ENCODE measurements at places on chromosomes 7 and 10.
A peak's percentile ranks its signal among the peaks of the same experiment; 100 is the strongest.

DNA sequence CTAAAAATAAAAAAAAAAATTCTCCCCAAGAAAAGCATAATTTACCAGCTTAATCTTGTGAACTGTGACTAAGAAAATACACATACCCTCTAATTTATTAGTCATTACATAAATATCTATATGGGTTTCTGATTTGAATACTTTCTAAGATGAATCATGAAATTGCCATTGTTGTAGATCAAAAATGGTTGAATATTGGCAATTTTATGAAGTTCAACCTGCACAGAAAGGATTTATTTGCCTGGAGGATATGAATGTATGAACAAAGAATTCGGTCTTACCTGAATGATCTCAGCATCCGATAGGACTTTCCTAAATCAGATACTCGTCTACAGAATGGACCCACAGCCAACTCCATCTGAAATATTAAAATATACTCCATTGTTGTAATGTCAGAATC is 61.5 kb downstream of the HBP1 start:
- H3K4me3 ChIP-seq = no peak overlapping the region
- no peaks in the 10 kb centered on the region for H3K27me3 ChIP-seq
- H3K36me3 ChIP-seq = peaks cover 25% of the 10 kb centered on the region
- DNase-seq = no peak
- no peaks in the 10 kb centered on the region for H3K4me1 ChIP-seq

- peak overlapping the region; percentile 26 for H3K4me3 ChIP-seq
- H3K36me3 ChIP-seq = no peaks in the 10 kb centered on the region
- H3K27me3 ChIP-seq = peaks cover 7% of the 10 kb centered on the region
- peaks cover 18% of the 10 kb centered on the region for H3K4me1 ChIP-seq
- peak overlapping the region; percentile 89 for H3K27ac ChIP-seq
- peak; percentile 51 for DNase-seq
Observed at GRCh38 chr10:4835494-4835918, 9.5 kb downstream of the AKR1E2 start.

DNA sequence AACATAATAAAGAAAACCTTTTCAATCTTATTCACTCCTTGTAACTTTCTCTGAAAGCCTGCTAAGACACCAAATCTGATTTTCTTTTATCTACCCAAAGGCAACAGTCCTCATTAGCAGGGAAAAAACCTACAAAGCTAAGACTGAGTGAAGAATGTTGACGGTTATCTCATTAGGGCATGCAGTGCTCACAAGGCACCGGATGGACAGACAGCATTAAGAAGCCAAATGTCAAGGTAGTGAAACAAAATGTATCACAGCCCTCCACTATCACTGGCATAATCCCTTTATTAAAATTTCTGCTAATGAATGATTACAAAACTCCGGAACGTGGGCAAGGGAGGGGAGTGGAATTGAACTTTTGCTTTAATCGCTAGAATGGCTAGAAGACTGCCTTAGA is 442.8 kb downstream of the NEBL start:
- H3K27ac ChIP-seq = no peak overlapping the region
- no peak for DNase-seq
- H3K4me1 ChIP-seq = no peaks in the 10 kb centered on the region
- no peak overlapping the region for H3K4me3 ChIP-seq
- H3K27me3 ChIP-seq = no peaks in the 10 kb centered on the region

- no peak overlapping the region for H3K4me3 ChIP-seq
- no peak for DNase-seq
- peaks cover 5% of the 10 kb centered on the region for H3K27me3 ChIP-seq
- peaks cover 2% of the 10 kb centered on the region for H3K4me1 ChIP-seq
- H3K36me3 ChIP-seq = no peaks in the 10 kb centered on the region
- no peak overlapping the region for H3K27ac ChIP-seq
Observed at GRCh38 chr10:75272896-75273295, 37.1 kb upstream of the COMTD1 start.

GRCh38 chr7:21844742-21845141 is 101.0 kb downstream of the CDCA7L start:
- H3K4me1 ChIP-seq = peaks cover 2% of the 10 kb centered on the region
- H3K27ac ChIP-seq = no peak overlapping the region
- H3K27me3 ChIP-seq = no peaks in the 10 kb centered on the region

DNA sequence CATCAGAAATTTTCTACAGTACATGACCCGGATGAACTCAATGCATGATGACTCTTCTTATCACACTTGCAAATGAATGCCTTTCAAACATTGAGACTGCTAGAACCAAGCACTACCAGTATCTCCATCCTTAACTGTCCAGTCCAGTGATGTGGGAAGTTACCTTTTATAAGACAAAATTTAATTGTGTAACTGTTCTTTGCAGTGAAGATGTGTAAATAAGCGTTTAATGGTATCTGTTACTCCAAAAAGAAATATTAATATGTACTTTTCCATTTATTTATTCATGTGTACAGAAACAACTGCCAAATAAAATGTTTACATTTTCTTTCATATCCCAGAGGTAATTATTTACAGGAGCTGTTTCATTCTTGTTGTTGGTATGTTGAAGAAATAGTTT is 40.1 kb downstream of the LGI1 start:
- no peaks in the 10 kb centered on the region for H3K4me1 ChIP-seq
- no peaks in the 10 kb centered on the region for H3K36me3 ChIP-seq
- no peak overlapping the region for H3K4me3 ChIP-seq

GRCh38 chr10:35574924-35575352 is 30.2 kb upstream of the GJD4 start:
- H3K36me3 ChIP-seq = peaks cover 50% of the 10 kb centered on the region
- no peaks in the 10 kb centered on the region for H3K27me3 ChIP-seq
- no peak overlapping the region for H3K27ac ChIP-seq

DNA sequence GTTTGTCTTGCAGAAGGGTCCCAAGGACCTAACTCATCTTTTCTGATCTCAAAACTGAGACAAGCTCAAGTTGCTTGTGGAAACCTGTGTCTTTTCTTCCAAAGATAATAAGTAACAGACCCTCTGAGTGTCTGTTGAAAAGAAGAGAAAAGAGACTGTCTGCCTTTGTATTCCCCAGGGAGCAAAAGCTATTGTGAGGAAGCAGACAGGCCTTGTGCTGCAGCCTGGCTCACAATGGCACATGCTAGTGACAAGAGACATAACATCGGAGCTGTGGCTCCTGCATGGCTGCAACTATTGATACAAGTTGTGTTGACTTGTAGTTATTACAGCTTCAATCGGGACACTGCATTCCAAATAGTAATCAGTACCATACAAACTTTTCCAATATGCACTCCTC is 202.9 kb downstream of the DKK1 start:
- no peaks in the 10 kb centered on the region for H3K27me3 ChIP-seq
- DNase-seq = no peak
- no peak overlapping the region for H3K4me3 ChIP-seq
- H3K36me3 ChIP-seq = no peaks in the 10 kb centered on the region
